T-helper 17 cell (primary cell): ENCODE measurements at places on chromosomes 1 and 21. TPM values are rescaled to one million over a fixed set of nuclear protein-coding genes. Genes with fewer than 3 reads are reported as not detected.

The SHE gene
- total RNA-seq = 0.13 TPM

The EIF3I gene
- total RNA-seq = 116 TPM

The PDZK1IP1 gene
- not detected for total RNA-seq

The SLC16A4 gene
- 0.20 TPM for total RNA-seq

The LORICRIN gene
- not detected for total RNA-seq

The LRRC71 gene
- total RNA-seq = not detected

The ADORA3 gene
- not detected for total RNA-seq

The RIPPLY3 gene
- total RNA-seq = not detected

The AGL gene
- total RNA-seq = 12.2 TPM

The FMO2 gene
- total RNA-seq = not detected

The GBP7 gene
- total RNA-seq = not detected

The F13B gene
- total RNA-seq = not detected

The HAO2 gene
- total RNA-seq = not detected

The CD34 gene
- not detected for total RNA-seq

The CTSE gene
- not detected for total RNA-seq

The TSEN15 gene
- 21.4 TPM for total RNA-seq

The NTNG1 gene
- total RNA-seq = not detected

The FCER1G gene
- 12.3 TPM for total RNA-seq

The LCE2A gene
- total RNA-seq = not detected

The DISC1 gene
- 17.4 TPM for total RNA-seq

The USH2A gene
- not detected for total RNA-seq

The ECE1 gene
- 116 TPM for total RNA-seq

The IFT25 gene
- total RNA-seq = 17.3 TPM

The BRINP3 gene
- total RNA-seq = not detected

The ARHGAP29 gene
- not detected for total RNA-seq

The CFAP74 gene
- not detected for total RNA-seq

The PPP2R5A gene
- 52.4 TPM for total RNA-seq

The PODN gene
- not detected for total RNA-seq

The UBL4B gene
- not detected for total RNA-seq

The EPHA8 gene
- not detected for total RNA-seq

The C1orf216 gene
- 9.9 TPM for total RNA-seq

The TIE1 gene
- total RNA-seq = not detected

The RHEX gene
- 0.50 TPM for total RNA-seq

The LPAR3 gene
- 1.9 TPM for total RNA-seq

The KRTAP7-1 gene
- not detected for total RNA-seq

The ANXA9 gene
- 0.15 TPM for total RNA-seq

The RAB29 gene
- total RNA-seq = 30.5 TPM

The OR2L3 gene
- total RNA-seq = not detected

The PRKAA2 gene
- not detected for total RNA-seq

The NIBAN1 gene
- total RNA-seq = 61.3 TPM

The RGS18 gene
- 106 TPM for total RNA-seq

The PRELP gene
- not detected for total RNA-seq

The LIPI gene
- not detected for total RNA-seq

The CD2 gene
- 152 TPM for total RNA-seq

The AMPD1 gene
- not detected for total RNA-seq

The TAS1R3 gene
- total RNA-seq = 0.72 TPM

The CELA3B gene
- total RNA-seq = not detected

The STIL gene
- total RNA-seq = 2.6 TPM

The CHI3L2 gene
- total RNA-seq = 8.1 TPM

The TMCC2 gene
- total RNA-seq = 0.65 TPM

The PBX1 gene
- 0.80 TPM for total RNA-seq

The CA6 gene
- total RNA-seq = 1.6 TPM

The GBP3 gene
- 18.3 TPM for total RNA-seq

The GBP2 gene
- 88.4 TPM for total RNA-seq

The LIN28A gene
- not detected for total RNA-seq

The REG4 gene
- total RNA-seq = not detected

The ILDR2 gene
- 0.34 TPM for total RNA-seq

The VWA5B1 gene
- 0.15 TPM for total RNA-seq

The PIGV gene
- total RNA-seq = 14.3 TPM
